ENCODE measurements at places on chromosomes 6 and 20.

DNA sequence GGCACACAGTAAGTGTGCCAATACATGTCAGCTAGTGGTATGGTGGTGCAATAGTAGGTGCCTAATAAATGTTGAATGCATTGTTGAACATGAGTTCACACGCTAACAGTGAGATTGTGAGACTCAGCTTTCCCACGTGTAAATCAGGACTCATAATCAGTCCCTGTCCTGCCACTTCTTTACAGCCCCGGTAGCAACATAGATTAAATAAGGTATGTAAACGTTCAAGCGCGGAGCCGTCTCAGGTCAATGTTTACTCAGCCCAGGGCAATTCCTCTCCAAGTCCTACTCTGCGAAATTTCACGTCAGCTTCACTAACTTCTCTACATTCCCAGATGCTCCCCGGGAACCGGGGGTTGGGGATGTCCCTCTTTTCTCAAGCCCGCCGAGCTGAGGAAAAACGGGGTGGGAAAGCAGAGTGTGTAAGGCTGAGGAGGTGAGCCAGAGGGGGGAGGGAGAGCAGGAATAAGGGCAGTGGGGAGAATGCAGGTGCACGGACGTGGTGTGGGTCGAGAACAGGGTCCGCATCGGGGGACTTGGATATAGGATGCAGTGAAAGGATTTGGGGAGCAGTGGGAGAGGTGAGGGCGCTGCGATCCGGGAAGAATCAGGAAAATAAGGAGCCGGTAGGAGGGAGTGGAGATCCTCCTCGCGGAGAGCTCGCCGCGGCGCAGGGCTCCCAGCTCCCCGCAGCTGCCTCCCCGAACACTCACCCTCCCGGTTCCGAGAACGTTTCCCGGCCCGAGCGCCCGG lies 544 bp upstream of the TP53INP2 start:
- DNase-seq, result no peak

DNA sequence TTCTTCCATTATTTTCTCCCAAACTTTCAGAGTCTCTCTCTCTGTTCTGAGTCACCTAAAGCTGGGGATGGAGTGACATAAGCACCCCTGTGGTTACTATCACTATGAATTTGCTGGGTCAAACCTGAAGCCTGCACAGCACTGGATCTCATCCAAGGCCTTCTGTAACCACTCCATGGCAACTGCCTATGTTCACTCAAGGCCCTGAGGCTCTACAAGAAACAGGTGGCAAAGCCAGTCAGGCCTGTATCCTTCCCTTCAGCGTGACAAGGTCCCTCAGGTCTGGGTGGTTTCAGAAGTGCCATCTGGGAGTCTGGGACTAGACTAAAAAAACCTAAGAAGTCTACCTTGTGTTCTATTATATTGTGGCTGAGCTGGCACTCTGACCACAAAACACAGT lies 1278.8 kb upstream of the EYS start:
- DNase-seq, result no peak

GRCh38 chr20:20992686-20993360 lies 113.3 kb downstream of the LINC00237 start:
- no peak for DNase-seq

GRCh38 chr6:133512410-133513016 lies 271.4 kb downstream of the EYA4 start:
- DNase-seq, result no peak

DNA sequence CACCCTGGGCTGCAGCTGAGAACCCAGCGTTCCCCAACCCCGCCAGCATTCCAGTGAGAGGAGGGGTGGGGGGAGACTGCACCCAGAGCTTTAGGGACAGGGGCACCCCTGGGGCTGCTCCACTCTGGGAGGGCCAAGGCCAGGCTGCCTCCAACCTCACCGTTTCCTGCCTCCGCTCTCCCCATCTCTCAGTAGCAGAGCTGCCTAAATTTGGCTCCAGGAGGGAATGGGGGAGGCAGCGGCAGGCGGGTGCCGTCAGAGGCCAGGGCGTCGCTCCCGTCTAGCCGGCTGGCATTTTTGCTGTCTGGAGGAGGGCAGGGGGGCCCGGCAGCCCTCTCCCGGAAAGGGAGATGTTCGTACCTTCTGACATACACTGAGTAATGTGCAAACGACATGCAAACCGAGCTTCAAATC lies 46.6 kb downstream of the NOL4L start:
- no peak for DNase-seq

- no peak for DNase-seq
These were observed 210.8 kb downstream of the TBXT start for GRCh38 chr6:165956874-165957273.

- no peak for DNase-seq
These were observed 175.6 kb downstream of the AIG1 start for GRCh38 chr6:143236151-143236798.

GRCh38 chr6:13953061-13953705 lies 28.4 kb downstream of the RNF182 start:
- DNase-seq, result no peak

- no peak for DNase-seq
These were observed 767 bp downstream of the PTK6 start for GRCh38 chr20:63536241-63536977.

DNA sequence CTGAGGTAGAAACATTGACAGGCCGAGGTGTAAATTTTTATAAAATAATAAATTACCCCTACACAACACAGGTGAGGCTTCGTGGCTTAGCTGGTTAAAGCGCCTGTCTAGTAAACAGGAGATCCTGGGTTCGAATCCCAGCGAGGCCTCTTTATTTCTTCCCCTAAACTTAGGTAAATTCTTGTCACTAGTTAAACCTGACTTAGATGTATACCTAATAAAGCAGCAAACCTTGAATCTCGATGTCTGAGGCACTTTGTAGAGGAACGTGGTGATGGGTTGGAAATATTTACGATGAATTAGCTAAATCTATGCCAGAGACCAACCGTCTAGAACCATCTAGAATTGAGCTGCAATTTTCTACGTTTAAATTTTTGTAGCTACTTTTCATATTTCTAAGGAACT lies 185.6 kb downstream of the OR2B2 start:
- no peak for DNase-seq

DNA sequence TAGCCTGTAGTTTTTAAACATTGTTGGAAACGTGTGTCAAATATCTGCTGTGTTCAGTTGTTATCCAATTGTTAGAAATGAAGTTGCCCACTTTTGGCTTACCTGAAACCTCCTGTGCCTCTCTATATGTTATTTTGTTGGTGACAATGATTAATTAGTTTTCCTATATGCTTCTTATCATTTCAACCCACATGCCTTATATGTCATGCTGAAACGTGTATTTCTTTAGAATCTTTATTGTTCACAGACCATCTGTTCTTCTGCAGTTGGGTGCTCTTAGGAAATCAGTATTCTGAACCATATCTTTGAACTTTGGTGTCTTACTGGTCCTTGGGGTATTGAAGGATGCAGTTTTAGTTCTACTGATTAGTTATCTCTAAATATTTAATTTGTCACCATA lies 91.2 kb upstream of the SCGN start:
- no peak for DNase-seq

- DNase-seq, result no peak
These were observed 109.7 kb downstream of the RCAN2 start for GRCh38 chr6:46381579-46381978.

DNA sequence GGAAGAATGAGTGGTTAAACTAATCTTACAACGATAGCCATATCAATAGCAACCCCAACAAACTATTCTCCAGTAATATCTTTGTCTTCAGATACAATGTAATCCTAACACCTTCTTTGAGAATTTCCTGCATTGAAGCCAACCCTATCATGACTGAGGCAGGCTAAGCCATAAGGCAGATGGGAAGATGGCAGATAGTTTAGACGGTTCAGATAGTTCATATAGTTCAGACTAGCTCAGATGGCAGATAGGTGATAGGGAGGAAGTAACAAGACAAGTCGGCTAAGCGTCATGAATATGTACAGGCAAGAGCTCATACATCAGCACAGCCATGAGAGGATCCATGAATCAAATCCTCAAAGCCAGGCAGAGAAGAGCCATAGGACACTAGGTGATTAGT lies 39.1 kb upstream of the BEND6 start:
- DNase-seq, result no peak
